GOT3 (cell line): ENCODE measurements at places on chromosomes 13 and 19.

GRCh38 chr13:82751206-82751605 is 1131.1 kb downstream of the SLITRK1 start:
- DNase-seq: no peak

DNA sequence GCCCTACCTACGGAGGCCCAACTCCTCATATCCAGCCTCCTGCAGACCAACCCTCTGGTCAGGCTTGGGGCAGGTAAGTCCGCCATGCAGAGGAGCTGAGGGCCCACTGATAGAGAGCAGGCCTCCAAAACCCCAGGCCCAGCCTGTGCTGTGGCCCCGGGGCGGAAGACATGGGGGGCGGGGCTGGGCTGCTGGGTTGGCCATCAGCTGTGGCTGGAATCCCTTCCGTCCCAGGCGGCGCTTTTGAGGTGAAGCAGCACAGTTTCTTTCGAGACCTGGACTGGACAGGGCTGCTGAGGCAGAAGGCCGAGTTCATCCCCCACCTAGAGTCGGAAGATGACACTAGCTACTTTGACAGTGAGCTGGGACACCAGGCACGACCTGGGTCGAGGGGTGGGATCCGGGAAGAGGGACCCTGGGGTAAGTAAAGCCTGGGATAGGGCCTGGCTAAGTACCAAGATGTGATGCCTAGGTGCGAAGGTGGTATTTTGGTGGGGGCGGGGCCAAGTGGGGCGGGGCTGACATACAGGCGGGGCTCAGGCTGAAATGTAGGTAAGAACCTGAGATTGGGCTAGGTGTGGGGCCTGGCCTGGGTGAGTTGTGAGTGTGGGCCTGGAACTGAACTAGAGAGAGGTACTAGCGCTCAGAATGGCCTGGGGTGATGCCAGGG is 15.4 kb downstream of the DNASE2 start:
- DNase-seq: no peak

DNA sequence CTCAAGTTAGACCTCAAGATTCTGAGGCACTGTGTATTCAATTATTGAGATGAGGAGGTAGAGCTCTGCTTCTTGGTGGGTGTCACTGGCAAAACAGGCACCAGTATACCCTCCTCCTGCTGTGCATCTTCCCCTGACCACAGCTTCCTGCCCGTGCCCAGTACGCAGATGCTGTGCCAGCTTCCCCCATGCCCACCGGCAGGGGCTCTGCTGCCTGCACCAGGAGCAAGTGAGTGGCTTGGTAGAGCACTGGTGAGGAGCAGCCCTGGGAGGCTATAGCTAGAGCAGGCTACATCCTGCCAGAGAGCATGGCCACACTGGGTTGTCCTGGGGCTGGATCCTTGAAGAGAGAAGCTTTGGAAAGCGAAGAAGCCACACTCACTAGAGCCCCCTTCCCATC is 21.0 kb upstream of the RNF17 start:
- no peak for DNase-seq

DNA sequence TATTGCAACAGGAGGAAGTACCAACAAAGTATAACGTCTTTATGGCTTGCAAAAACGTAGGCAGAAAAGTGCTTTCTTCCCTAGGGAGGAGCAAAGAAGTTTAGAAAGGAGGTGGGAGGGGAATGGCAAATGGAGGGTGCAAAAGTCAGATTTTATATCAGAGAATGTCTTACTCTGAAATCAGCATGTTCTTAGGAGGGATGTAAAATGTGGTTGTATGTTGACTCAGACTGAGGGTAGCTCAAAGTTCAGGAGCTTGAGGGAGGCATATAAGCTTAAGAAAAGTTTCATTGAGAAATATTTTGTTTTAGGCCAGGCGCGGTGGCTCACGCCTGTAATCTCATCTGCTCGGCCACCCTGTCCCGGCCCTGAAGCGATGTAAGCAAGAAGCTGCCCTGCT is 1.7 kb downstream of the ZNF90 start:
- no peak for DNase-seq

DNA sequence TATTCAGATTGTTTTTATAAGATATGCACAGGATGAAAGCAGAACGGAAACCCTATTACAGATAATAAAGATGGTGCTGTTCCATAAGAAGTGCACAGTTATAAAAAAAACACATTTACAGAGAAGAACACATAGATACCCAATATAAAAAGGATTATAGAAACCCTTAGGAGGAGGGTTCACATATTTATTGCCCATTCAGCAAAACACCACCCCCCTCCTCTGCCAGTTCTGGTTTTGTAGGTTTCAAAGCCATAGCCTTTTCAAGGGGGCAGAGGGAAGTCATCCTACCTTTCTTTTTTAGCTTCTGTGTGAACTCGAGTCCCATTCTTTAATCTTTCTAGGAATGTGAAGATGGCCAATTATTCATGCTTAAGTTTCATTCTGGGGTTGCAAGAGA is 511.2 kb downstream of the GPC5 start:
- no peak for DNase-seq

GRCh38 chr19:29504454-29504853 is 21.3 kb upstream of the VSTM2B start:
- DNase-seq: no peak

DNA sequence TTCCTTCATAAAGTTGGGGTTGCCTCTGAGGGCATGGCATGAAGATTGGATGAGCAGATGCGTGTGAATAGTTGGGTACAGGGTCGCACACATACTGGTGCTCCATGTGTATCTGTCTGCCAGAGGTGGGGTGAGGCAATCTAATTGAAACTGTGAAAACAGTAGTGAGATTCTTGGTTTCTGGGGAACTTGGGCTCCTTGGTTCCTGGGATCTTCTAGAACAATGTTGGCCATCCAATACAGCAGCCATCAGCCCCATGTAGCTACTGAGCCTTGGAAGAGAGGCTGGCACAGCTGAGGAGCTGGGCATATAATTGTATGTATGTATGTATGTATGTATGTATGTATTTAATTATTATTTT is 616 bp downstream of the FCHO1 start:
- DNase-seq: no peak

DNA sequence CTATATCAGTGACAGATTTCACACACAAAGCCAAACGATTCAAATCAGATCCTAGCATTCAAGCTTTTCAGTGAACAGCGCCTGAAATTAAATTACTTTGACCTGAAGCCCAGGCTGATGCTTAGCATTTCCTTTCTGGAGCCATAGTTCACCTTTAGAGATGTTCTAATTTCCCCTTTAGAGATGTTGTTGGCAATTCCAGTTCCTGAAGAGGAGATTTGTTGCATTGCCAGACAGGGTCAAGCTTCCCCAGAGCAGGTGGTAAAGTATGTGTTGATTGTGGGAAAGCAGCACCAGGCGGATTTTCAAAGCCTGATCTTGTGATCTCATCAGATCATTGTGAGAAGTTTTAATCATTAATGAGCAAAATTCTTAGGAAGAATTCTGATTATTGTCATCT is 609.8 kb upstream of the KLF12 start:
- DNase-seq: no peak

GRCh38 chr13:109243311-109243951 is 543.0 kb downstream of the IRS2 start:
- no peak for DNase-seq

GRCh38 chr13:44312131-44312530 is 61.5 kb upstream of the SERP2 start:
- DNase-seq: no peak

- no peak for DNase-seq
These were observed 151.2 kb downstream of the DIAPH3 start for GRCh38 chr13:60012488-60012887.

DNA sequence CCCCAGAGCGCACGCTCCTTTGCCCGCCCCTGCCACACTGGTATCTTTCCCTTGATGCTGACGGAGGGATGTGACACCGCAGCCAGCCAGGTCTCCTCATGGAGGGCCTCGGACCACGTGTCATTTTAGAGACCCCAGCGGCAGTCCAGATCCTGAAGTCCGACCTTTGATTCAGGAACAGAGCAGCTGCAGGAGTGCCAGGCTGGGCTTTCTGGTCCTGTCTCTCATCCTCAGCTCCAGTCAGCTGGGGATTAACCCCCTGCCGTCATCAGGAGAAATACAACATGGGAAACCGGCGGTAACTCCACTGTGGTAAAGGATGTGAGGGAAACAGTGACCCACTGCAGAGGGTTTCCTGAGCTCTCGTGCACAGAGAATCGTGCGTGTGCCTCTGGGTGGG is 140.6 kb downstream of the SIPA1L3 start:
- DNase-seq: no peak

GRCh38 chr13:91185294-91185863 is 162.1 kb upstream of the MIR17HG start:
- DNase-seq: no peak

DNA sequence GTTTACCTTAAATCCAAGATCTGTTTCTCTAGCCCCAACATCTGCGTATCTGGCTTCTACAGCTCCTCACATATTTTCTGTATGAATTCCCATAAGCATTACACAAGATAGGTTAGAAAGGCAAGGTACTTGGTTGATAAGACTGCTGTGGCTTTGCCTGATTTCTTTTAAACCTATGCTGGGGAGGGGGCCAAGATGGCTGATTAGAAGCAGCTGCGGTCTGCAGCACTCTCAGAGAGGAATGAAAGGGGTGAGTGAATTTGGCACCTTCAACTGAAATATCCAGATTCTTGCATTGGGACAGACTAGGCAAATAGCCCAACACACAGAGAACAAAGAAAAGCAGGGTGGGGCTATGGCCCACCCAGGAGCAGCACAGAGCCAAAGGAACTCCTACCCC is 12.2 kb upstream of the DLEU7 start:
- no peak for DNase-seq

- DNase-seq: no peak
These were observed 58.2 kb downstream of the UBL3 start for GRCh38 chr13:29791997-29792780.

DNA sequence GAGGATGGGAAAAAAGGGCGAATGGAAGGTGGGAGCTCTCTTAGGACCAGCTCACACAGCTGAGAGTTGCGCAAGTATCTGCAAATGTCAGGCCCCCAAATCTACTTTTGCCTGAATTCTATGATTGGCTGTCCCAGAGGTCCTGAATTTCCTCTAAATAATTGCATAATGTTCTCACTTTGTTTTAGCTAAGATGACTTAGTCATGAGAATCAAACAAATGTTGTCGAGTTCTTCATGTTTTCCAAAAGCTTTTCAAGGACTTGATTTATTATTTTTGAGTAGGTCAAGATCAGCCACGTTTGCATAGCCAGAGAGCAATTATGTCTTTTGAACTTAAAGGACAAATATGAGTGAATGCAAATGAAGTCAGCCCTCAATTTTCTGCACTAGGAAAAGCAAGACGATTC is 246.6 kb upstream of the MAB21L1 start:
- no peak for DNase-seq
